ENCODE measurements at places on chromosomes 1 and 21.

DNA sequence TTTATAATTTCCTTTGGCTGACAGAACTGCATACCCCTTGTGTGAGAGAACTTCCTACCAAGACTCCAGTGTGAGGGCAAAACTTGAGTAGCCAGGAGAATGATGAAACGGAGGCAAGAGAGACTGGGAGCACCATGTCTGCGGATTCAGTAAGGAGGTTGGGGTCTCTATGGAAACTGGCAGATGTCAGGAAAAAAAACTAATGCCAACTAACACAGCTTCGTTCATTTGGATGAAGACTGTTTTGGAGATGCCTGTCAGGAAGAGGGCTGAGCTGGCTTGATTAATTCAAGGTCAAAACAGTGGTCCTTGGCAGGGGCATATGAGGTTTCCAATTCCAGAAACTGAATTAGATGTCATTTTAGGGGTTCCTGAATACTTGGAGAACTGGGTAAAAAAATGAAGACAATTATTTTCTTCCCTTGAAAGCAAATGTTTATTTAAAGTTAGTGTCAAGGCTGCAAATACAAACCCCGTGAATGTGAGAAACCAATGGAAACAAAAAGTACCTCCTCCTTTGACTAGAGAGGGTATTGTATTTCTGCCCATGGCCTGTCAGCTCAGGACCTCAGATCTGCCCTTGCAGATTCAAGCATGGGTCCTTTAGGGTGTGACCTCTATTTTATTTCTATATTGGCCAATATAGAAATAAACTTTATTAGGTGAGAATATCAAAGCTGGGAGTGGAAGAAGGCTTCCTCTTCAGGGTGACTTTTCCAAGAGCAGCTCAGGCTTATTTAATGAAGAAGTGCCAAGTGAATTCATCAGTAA lies 110.5 kb downstream of the MAST2 start:
- no peak for DNase-seq

GRCh38 chr1:9331016-9331415 lies 38.3 kb downstream of the SPSB1 start:
- DNase-seq, result no peak

DNA sequence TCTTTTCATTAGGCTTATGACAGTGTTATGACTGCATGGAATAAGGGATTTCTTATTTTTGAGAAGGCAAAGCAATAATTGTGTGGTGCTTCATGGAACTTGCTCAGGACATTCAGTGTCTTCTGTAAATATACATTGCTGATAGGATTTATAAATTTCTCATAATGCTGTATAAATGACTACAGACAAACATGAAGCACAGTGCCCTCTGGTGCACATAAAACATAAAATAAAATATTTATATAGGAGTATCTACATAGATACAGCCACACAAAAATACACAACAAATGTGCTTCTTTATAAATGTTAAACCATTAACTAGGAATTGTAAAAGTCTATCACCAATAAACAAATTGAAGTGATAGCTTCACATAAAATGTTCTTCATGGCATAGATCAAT lies 24.1 kb downstream of the BRINP3 start:
- no peak for DNase-seq

DNA sequence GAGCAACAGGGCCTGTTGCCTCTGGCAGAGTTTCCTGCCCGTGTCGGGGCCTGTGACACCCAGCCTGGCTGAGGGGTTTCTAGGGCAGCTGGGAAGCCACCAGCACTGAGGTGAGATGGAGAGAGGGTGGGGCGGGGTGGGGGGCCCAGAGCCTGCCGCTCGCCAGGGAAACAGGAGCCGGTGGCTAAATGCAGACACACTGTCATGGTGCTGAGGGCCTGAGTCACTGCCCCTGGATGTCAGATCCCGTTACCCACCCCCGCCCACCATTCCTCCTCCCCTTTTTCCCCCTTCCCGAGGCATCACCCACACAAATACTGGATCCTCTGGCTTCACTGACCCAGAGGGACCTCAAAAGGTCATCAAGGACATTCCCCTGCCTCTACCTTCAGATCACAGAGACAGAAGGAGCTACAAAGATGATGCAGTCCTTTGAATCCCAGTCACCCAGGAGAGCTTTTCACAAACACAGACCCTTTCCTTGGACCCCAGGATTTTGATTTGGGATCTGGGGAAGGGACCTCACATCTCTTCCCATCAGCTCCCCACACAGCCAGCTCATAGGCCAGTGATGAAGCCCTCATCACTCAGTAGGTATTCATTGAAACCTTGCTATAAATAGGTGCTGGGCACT lies 1.9 kb upstream of the HSPB7 start:
- DNase-seq, result no peak

GRCh38 chr1:229874136-229874535 lies 192.9 kb upstream of the GALNT2 start:
- DNase-seq, result no peak

- DNase-seq, result no peak
Observed at GRCh38 chr1:23100074-23100748, 68.4 kb downstream of the LUZP1 start.

- no peak for DNase-seq
Observed at GRCh38 chr1:37655274-37655673, 20.6 kb upstream of the RSPO1 start.

DNA sequence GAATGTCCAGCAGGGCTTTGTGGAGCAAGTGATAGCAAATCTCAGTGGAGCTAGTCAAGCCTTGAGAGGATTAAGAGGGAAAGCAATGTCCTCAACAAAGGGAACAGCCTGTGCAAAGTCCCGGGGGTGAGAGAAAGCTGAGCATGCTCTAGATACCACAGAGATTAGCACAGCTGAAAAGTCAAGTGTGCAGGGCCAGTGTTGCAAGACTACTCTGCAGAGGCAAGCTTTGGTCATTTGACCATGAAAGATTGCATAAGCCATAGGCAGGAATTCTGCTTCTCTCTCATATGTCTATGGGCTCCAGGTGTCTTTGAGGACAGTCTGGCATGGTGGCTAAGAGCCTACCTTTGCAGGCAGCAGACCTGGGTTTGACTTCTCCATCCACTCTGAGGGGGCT lies 181.0 kb upstream of the JUN start:
- no peak for DNase-seq

GRCh38 chr1:201561195-201561564 lies 22.3 kb downstream of the NAV1 start:
- no peak for DNase-seq

DNA sequence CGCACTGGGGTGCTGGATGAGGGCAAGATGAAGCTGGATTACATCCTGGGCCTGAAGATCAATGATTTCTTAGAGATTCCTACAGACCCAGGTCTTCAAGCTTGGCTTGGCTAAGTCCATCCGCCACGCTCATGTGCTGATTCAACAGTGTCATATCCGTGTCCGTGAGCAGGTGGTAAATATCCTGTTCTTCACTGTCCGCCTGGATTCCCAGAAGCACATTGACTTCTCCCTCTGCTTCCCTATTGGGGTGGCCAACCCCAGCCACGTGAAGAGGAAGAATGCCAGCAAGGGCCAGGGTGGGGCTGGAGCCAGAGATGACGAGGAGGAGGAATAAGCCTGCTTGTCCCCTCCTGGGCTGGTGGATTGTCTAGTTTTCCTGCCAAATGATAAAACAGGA lies 2.2 kb upstream of the CBR3 start:
- no peak for DNase-seq

DNA sequence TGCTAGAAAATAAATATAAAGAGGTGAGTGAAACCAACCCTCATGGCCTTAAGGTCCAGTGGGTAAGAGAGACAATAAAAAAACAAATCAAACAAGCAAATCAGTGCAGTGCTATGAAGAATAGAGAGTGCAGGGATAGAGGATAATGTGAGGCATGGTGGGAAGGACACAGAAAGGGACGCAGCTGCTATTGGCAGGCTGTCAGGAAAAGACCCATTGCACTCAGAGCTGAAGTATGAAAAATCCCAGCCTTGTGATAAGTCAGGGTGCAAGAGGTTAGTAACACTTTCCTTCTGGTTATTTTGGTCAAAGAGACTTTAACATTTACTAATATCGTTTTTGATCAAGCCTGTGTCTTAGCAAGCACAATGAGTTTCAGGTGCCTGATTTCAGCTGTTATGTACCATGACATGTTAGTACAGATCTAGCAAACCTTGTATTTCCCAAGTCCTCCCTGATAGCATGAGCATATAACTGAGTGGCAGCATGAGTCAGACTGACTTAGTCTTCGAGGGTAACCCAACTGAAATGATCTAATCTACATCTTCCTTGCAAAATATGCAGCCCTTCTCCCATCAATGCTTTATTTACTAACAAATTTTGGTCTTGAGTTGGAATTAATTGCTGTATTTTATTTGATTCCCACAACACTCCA lies 31.7 kb downstream of the CHML start:
- DNase-seq, result no peak

GRCh38 chr1:232084584-232085223 lies 458.1 kb downstream of the DISC1 start:
- DNase-seq, result no peak

GRCh38 chr1:100511058-100511457 lies 26.9 kb upstream of the GPR88 start:
- no peak for DNase-seq

GRCh38 chr1:177884479-177885021 lies 85.3 kb downstream of the SEC16B start:
- no peak for DNase-seq

DNA sequence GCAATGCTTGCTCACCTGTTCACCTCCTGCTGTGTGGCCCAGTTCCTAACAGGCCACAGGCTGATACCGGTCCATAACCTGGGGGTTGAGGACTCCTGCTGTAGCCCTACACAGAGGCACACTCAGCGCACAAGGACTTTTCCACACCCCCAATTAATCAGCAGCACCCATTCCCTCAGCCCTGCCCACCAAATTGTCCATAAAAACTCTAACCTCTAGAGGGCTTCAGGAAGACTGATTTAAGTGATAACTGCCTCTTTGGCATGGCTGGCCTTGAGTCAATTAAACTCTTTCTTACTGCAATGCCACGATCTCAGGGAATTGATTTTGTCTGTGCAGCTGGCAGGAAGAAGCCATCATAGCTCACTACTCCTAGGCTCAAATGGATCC lies 71.3 kb upstream of the MUTYH start:
- no peak for DNase-seq

Measured in DMS79 (cell line).